ENCODE measurements at places on chromosomes 6 and 20. TPM values are rescaled to one million over a fixed set of nuclear protein-coding genes. Genes with fewer than 3 reads are reported as not detected.
A peak's percentile ranks its signal among the peaks of the same experiment; 100 is the strongest.

The SUMO4 gene
- total RNA-seq, result 1.4 TPM

GRCh38 chr6:163339466-163339865 lies 75.1 kb upstream of the QKI start:
- peaks cover 8% of the 10 kb centered on the region for H3K4me1 ChIP-seq
- H3K27me3 ChIP-seq, result no peaks in the 10 kb centered on the region
- no peaks in the 10 kb centered on the region for H3K36me3 ChIP-seq
- no peak overlapping the region for H3K4me3 ChIP-seq
- no peak overlapping the region for H3K27ac ChIP-seq
- DNase-seq, result no peak

DNA sequence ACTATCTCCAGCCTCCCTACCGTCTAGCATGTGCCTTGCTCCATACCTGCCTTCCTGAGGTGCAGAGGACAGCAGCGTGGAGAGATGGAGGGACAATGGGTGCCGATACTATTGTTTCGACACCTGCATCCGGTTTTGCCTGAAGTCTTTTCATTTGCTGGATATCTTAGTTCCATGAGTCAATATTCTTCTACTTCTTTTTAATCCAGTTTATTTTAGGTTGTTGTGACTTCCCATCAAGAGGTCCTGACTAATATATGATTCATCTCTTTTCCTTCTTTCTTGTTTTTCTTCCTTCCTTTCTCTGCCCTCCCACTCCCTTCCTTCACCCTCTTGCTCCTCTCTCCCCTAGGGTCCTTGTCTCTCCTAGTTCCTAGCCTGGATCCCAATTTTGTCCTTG lies 91.4 kb downstream of the CDH26 start:
- no peak for DNase-seq
- no peak overlapping the region for H3K4me3 ChIP-seq
- peaks cover 23% of the 10 kb centered on the region for H3K4me1 ChIP-seq
- H3K27me3 ChIP-seq, result peaks cover 31% of the 10 kb centered on the region
- no peaks in the 10 kb centered on the region for H3K36me3 ChIP-seq
- H3K27ac ChIP-seq, result no peak overlapping the region

DNA sequence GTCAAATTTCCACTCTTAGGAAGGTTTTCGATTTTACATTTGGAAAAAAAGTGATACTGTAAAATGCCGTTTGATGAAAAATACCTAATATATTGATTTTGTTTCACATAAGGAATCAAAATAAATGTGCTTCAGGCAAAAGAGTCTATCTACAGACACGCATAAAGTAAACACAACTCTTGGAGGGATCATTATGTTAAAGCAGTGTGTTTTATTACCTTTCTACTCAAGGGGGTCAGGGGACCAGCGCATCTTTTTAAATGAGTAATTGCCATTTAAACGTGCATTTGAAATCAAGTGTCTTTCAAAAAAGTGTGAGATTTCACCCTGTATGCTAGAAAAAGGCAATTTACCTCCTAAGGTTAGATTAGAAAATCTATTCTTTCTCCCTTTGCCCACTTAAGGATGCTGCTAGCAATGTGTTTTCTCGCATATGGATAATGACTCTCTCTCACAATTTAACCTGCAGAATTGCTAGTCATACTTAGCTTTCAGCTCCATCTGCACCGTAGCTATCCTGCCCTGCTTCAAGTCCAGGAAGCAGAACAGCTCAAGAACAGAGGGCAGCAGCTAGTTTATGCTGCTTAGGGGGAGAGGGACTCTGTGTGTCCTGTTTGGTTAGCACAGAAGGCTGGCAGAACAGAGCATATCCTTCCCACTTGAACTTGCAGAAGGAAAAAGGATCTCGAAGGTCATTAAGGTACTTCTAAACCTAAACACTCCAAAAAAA lies 35.0 kb downstream of the NKAIN2 start:
- H3K4me1 ChIP-seq, result no peaks in the 10 kb centered on the region
- DNase-seq, result no peak
- H3K27ac ChIP-seq, result no peak overlapping the region
- no peaks in the 10 kb centered on the region for H3K27me3 ChIP-seq
- H3K36me3 ChIP-seq, result no peaks in the 10 kb centered on the region

DNA sequence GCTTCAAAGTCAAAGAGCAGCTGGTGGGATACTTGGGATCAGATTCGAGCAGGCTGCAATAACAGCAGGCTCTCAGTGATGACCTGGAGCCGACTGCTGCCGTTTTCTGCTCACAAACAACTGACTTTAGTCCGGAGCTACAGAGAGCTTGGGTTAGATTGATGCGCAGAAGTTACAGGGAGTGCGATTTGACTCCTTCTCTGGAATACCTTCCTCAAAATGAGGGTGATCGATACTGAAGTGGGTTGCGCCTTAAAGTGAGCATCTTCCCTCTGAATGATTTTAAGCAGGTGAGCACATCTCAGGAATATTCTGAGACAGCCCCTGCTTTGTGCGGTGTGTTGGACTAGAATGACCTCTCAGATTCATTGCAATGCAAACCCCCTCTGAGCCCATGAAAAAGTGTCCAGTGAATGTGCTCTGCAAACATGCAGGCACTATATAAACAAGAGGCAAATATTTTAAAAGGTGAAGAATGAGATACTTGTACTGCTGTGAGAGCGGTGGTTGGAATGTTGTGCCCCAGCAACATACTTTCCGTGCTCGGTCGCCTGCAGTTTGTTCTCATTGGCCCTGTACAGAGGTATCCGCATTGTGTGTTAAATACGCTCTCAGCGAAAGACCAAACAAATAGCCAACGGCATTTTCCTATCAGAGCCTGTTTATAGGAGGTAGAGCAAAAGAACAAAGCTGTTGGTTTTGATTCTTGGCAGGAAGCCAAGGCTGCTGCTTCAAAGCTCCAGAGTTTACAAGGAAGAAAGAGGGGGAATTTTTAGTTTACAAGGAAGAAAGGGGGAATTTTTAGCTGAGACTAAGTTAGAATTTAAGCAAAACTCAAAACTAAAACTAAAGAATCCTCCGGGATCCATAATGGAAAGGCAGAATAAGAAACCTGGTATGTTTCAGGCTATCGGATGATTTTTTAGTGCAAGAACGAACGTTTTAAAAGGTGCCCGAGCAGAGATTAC lies 67.7 kb downstream of the PHACTR2 start:
- peak; percentile 47 for DNase-seq
- no peaks in the 10 kb centered on the region for H3K27me3 ChIP-seq
- peak overlapping the region; percentile 73 for H3K27ac ChIP-seq
- peaks cover 34% of the 10 kb centered on the region for H3K4me1 ChIP-seq
- H3K36me3 ChIP-seq, result no peaks in the 10 kb centered on the region
- peak overlapping the region; percentile 60 for H3K4me3 ChIP-seq

DNA sequence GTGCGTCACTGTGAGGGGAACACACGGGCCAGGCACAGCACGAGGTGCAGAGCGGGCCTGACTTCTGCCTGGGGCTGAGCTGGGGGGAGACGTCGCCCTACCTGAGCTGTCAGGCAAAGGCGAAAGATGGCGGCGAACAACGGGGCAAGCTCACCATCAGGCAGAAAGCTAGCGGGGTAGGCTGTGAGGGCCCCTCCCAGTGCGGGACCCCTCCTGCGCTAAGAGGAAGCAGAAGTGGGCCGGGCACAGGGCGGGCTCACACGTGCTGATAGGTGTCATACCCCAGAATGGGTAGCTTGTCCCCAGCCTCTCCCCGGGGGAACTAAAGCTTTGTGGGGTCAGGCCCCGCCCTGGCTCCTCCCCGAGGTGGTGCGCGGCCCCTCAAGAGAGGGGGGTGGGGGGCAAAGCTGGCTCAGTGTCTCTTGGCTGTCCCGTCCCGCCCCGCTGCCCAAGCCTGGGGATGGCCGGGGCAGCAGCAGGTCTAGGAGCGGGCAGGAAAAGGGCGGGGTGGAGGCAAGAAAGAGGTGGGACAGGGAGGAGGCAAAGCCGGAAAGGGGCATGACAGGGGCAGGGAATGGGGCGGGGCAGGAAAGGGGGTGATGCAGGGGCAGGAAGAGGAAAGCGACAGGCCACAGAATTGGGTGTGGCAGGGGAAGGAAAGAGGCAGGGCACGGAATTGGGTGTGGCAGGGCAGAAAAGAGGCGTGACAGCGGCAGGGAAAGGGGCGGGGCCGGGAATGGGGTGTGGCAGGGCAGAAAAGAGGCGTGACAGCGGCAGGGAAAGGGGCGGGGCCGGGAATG lies 14.7 kb downstream of the UCKL1 start:
- DNase-seq, result no peak
- no peak overlapping the region for H3K4me3 ChIP-seq
- peak overlapping the region; percentile 64 for H3K27ac ChIP-seq

GRCh38 chr20:63315240-63315689 lies 22.3 kb downstream of the COL20A1 start:
- no peak for DNase-seq
- no peak overlapping the region for H3K4me3 ChIP-seq
- peaks cover 9% of the 10 kb centered on the region for H3K36me3 ChIP-seq
- H3K27ac ChIP-seq, result no peak overlapping the region
- peaks cover 98% of the 10 kb centered on the region for H3K27me3 ChIP-seq

The MLN gene
- total RNA-seq, result not detected

DNA sequence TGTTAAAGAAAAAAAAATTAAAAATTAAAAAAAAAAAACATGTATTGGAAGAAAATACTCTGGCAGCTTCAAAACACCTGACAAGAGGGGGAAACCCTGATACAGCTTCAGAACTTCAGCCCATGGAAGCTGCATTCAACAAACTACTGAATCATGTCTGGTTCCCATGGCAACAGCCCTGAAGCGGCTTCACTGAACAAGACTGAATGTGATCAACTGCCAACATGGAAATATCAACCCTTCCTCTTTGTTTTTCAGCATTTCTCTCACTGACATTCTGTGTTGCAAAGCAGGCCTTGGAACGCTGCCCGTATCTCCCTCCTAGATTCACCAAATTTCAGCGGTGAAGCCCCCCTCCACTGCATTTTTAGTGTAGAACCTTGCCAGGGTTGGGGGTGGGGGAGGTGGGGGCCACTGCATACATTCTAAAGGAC lies 91.3 kb upstream of the SHLD1 start:
- no peak overlapping the region for H3K27ac ChIP-seq
- peaks cover 6% of the 10 kb centered on the region for H3K36me3 ChIP-seq
- no peaks in the 10 kb centered on the region for H3K27me3 ChIP-seq
- H3K4me3 ChIP-seq, result no peak overlapping the region
- no peak for DNase-seq

DNA sequence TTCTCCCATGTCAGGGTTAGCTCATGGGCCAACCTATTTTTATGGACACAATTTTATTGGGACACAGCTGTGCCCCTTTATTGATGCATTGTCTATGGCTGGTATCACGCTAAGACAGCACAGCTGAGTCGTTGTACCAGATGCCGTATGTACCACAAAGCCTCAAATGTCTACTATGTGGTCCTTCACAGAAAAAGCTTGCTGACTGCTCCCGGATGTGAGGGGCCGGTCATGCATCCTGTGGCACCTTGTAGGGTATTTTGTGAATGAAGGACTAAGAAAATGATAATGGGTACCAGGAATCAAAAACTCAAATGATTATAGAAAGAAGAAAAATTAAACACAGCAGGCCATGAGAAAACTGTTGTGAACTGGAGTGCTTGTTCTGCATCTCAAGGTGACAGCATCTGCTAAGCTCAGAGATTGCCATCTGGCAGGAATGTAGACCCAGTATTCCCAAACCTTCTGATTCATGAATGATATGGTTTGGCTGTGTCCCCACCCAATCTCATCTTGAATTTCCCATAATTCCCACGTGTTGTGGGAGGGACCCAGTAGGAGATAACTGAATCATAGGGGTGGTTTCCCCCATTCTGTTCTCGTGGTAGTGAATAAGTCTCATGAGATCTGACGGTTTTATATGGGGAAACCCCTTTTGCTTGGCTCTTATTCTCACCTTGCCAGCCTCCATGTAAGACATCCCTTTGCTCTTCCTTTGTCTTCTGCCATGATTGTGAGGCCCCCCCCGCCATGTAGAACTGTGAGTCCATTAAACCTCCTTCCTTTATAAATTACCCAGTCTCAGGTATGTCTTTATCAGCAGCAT lies 248.5 kb downstream of the TSHZ2 start:
- no peaks in the 10 kb centered on the region for H3K36me3 ChIP-seq
- no peak overlapping the region for H3K27ac ChIP-seq
- H3K27me3 ChIP-seq, result peaks cover 53% of the 10 kb centered on the region
- H3K4me3 ChIP-seq, result no peak overlapping the region
- peaks cover 12% of the 10 kb centered on the region for H3K4me1 ChIP-seq

DNA sequence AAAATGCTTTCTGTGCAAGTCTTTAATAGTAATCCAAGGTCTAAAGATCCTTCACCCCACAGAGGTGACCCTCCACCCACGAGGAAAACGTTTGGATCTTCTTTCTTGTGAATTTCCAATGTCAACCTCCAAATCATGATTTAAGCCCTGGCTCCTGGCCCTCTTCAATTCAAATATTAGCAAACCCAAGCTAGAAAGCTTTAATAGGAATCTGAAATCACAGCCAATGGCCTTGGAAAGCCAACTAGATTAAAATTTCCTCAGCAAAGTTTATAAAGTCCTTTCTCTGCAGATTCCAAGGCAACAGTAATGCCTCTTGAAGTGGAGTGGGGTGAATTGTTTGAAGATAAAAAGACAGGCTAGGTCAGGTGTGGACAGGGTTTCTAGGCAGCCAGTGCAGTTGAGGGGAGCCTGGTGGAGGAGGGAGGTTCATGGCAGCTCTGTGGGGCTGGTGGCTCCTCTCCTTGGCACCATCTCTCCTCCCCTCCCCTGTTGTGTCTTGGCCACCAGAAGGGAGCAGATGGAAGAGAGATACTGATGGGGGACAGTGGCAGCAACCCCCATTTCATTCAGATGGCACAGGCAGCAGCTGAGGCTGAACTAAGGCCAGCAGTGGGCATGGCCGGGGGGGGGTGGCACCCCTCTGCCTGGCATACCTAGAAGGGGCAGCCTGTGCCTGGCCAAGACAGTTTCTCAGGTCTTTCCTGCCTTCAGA lies 12.0 kb upstream of the UQCC2 start:
- H3K27ac ChIP-seq, result no peak overlapping the region
- no peak for DNase-seq
- peaks cover 18% of the 10 kb centered on the region for H3K4me1 ChIP-seq
- H3K36me3 ChIP-seq, result no peaks in the 10 kb centered on the region

The CDSN gene
- 0.35 TPM for total RNA-seq

DNA sequence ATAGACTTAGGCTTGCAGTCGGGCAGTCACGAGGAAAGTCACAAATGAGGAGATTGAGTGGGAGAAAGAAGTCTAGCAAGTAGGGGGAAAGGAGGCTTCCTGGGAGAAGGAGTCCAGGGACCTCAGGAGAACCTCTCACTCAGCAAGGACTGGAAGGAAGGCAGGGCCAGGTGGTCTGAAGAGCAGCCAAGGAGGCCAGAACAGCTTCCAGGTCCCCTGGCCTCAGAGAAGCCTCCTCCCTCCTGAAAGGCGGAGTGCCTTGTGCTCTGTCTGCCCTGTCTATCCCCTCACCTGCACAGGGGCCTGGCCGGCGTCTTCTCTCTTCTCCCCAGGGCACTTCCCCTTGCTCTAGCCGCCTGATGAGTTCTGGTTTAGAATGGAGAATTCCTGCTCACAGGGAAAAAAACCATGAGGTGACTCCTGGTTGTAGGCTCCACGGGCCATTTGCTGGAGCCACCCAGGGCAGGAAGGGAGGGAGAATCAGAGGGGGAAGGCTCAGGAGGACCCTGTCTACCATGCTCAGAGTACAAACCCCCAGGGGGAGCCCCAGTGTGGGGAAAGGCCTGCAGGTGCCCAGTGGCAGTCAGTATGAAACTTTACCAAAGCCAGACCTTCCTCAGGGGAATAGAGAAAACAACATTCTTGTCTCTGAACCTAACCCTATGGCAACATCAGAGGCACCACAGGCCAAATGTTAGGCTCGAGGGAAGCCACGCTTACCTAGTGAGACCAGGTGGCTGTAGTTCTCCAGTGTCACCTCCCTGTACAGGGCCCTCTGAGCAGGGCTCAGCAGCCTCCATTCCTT lies 11.2 kb downstream of the ZNF337 start:
- no peaks in the 10 kb centered on the region for H3K27me3 ChIP-seq
- peaks cover 5% of the 10 kb centered on the region for H3K36me3 ChIP-seq
- H3K4me3 ChIP-seq, result no peak overlapping the region
- no peaks in the 10 kb centered on the region for H3K4me1 ChIP-seq
- DNase-seq, result no peak

The CTAGE9 gene
- total RNA-seq, result not detected

All from Calu3 (cell line).